ENCODE measurements at places on chromosomes 6 and 20.

GRCh38 chr6:105985816-105986632 lies 100.1 kb upstream of the PRDM1 start:
- DNase-seq: no peak

GRCh38 chr6:40274058-40274457 lies 313.1 kb downstream of the LRFN2 start:
- DNase-seq: no peak

DNA sequence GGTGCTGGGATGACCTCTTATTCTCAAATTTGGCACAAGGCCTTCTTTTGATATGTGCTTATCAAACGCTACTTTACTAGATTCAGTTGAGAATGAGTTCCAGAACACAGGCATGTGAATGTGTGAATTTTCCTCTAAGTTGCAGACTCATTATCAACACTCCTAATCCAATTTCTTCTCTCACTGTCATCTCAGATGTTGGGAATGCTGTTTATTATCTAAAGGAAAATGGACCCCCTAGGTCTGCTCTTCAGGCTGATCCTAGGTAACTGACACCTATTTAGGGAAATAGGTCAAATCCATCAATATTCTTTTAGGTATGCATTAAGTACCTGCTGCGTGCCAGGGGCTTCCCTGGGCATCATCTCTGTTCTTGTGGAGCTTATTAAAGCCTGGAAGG lies 215.0 kb upstream of the NOX3 start:
- DNase-seq: no peak

DNA sequence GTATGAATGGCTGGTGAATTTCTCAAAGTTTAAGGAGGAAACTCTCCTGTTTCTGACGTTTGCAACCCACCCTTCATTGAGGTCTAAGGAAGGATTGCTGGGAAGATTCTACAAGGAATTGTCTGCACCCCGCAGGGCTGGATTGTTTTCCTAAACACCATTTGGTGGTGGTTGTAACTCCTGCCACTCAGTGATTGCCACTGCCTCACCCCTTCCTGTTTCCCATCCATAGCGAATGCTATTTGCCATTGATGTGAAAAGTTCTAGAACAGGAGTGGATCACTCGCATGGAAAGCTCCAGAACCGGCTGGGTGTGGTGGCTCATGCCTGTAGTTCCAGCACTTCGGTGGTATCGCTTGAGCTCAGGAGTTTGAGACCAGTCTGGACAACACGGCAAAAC lies 8.7 kb upstream of the DSP start:
- no peak for DNase-seq

DNA sequence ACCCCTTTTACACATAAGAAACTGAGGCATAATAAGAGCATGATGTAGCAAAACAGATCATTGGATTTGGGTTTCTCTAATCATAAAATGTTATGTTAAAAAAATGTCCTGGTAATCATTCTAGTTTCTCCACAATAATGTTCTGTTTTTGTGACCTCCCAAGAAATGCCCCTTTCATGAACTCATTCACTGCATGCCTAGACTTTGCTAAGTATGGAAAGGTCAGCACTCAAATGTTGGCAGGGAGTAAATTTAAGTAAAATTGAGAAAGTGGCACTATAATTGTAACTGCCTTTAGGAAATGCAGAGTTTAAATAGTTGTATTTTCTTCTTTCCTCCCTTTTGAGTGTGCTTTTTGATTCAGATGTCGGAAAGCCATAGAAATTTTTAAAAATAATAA lies 48.5 kb upstream of the ID4 start:
- no peak for DNase-seq

GRCh38 chr6:133225560-133225959 lies 15.6 kb upstream of the EYA4 start:
- no peak for DNase-seq

DNA sequence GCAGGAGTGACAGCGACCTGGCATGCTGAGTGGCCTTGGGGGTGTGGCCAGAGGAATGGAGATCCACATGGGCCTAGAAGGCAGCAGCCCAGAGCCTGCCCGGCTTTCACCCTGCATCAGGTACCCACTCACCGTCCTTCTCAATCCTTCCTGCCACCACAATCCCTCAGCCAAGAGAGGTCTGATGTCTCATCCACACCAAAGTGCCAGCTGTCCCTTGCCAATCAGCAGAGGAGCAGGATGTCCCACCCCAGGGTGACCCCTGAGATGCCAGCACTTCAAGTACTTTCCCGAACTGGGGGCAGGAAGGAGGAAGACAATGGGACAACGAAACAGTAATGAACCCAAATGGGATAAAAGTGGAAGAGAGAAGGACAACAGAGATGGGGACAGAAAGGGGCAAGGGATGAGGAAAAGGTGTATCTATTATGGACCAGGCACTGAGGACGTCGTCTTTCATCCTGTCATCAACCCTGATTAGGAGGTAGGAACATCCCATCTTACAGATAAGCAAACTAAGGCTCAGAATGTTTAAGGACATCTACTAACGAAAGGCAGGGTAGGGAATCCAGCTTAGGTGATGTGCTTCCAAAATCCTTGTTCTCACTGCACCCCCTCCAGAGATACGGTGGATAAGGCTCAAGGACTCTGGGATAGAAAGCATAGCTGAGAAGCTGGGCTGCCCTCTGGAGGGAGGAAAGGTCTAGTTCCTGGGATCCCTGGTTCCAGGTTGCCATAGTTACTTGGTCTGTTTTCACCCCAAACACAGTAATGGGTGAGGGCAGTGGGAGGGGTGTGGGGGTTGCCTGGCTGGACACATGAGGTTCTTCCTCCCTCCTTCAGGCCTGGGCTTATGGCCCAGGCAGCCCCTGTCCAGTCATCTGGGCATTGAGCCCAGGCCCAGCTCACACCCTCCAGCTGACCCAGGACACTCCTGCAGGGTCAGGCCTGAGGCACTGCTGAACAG lies 4.5 kb upstream of the TNXB start:
- no peak for DNase-seq

DNA sequence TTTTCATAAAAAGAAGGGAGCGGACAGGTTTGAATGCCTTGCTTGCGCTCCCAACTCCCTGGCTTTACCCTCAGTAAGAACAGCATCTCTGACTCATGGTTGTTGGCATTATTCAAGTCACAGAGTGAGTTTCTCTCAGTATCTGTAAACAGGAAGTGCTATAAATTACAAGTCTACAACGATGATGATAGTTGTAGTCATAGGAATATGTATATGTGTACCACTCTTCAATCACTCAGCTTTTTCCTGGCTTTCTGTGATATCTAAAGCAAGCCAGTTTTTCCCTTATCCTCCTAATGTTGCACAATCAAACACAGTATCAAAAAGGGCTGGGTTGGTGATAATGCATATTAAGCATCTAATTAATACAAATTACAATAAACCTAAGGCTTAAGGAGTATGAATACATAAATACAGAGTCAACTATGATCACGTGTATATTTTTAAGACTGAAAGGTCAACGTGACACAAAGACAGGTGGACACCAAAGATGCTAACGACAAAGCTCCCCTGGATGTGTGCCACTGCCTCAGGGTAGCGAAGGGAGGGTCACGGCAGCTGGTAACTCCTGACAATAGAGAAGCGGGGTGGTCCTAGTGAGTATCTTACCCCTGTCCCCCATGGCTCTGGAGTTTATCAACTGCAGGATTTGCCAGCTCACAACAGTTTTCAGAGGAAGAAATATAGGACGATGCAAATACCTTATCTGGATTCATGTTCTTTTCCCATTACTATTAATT lies 202.8 kb downstream of the BTBD9 start:
- no peak for DNase-seq

DNA sequence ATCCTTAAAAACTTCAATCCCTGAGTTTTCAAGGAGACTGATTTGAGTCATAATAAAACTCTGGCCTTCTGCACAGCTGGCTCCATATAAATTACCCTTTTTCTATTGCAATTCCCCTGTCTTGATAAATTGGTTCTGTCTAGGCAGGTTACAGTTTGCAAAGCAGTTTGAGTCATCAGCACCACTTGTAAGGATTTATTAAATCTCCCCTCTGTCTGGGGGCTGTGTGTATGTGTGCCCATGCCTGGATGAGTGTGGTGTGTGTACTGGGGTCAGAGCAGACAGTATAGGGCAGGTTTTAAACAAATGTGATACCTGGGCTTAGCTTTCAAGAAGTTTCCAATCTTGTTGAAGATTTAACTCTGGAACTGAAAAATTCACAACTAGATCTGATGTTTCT lies 228.6 kb downstream of the FNDC1 start:
- DNase-seq: no peak

GRCh38 chr6:117149324-117149723 lies 116.0 kb upstream of the VGLL2 start:
- DNase-seq: no peak

- DNase-seq: no peak
These were observed 252.7 kb upstream of the POU3F2 start for GRCh38 chr6:98581705-98582104.

DNA sequence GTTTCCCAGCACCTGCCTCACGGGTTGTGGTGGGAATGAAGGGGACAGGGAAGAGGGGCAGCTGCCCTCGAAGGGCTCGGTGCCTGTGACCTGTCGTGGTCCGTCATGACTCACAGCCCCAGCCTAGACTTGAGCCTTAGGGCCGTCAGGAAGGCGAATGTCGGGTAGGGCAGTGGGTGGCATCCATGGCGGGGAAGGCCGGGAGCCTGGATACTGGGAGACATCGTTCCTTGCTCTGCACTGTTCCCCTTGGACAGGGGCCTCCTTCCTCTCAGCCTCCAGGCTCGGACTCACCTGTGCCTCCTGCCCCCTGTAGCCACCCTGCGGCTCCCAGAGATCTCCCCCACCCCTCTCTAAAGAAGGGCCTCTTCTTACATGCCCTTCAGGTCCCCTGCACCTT lies 52.2 kb upstream of the APCDD1L start:
- DNase-seq: no peak

DNA sequence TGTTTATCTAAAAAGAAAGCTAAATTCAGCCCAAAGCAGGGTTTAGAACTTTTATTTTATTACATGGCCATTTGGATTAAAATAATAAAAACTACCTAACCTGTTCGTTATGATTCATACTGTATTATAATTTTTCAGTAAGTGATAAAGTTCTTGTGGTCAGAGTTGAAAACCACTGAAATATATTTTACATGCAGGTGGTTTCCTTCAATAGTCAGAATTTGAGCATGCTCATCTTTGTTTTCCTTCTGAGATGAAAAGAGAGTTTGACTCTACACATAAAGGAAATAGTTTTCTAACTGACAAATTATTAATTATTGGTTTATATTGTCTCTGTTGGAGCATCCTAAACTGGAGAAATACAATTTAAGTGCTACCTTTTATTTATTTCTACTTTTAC lies 114.0 kb upstream of the FKBP1C start:
- DNase-seq: no peak

GRCh38 chr6:133131621-133132465 lies 109.3 kb upstream of the EYA4 start:
- DNase-seq: no peak

GRCh38 chr6:98014442-98015201 lies 731.6 kb upstream of the MMS22L start:
- DNase-seq: no peak

DNA sequence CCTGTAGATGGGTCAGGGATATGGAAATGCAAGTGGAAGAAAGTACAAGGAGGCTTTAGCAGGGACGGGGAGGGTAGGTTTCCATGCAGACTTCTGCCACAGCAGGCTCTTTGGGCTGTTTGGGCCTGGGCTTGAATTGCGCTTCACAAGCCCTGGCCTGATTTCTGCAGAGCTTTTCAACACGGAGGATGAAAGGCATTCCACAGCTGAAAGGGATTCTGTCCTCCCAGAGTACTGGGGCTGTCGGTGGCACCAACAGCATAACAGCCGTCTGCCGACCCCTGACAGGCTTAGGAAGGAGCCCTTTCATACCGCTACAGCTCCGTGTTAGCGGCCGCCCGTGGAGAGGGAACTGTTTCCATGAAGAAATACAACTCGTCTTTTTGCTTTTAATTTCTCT lies 22.9 kb upstream of the TBC1D7 start:
- DNase-seq: no peak

DNA sequence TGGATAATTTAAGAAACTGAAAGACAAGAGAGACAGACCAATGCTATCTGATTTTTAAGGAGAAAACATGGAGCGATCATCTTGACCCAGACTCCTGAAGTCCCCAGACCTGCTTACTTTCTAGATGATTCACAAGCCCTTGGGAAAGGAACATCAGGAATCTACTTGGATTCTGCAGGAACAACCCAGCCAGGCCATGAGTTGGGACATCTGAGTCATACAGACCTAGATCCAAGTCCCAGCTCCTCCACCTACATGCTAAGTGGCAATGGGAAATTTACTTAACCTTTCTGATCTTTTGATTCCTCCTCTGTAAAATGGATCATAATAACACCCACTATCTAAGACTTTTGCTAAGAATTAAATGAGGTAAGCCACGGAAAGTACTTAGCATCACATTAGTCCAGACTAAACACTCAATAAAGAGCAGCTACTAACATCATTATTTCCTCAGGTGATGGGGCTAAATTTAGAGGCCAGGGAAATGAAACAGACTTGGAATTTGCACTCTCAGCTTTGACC lies 61.0 kb upstream of the MAFB start:
- DNase-seq: no peak

DNA sequence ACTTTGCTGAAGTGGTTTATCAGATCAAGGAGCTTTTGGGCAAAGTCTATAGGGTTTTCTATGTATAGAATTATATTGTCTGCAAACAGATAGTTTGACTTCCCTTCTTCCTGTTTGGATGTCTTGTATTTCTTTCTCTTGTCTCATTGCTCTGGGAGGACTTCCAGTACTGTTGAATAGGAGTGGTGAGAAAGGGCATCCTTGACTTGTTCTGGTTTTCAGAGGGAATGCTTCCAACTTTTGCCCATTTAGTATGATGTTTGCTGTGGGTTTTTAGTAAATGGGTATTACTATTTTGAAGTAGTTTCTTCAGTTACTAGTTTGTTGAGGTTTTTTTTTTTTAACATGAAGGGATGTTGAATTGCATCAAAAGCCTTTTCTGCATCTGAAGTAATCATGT lies 36.1 kb downstream of the KCNS1 start:
- no peak for DNase-seq

- DNase-seq: no peak
These were observed 75.6 kb upstream of the RNF24 start for GRCh38 chr20:4090756-4091489.

GRCh38 chr6:84150705-84151104 lies 76.7 kb downstream of the CEP162 start:
- DNase-seq: no peak

DNA sequence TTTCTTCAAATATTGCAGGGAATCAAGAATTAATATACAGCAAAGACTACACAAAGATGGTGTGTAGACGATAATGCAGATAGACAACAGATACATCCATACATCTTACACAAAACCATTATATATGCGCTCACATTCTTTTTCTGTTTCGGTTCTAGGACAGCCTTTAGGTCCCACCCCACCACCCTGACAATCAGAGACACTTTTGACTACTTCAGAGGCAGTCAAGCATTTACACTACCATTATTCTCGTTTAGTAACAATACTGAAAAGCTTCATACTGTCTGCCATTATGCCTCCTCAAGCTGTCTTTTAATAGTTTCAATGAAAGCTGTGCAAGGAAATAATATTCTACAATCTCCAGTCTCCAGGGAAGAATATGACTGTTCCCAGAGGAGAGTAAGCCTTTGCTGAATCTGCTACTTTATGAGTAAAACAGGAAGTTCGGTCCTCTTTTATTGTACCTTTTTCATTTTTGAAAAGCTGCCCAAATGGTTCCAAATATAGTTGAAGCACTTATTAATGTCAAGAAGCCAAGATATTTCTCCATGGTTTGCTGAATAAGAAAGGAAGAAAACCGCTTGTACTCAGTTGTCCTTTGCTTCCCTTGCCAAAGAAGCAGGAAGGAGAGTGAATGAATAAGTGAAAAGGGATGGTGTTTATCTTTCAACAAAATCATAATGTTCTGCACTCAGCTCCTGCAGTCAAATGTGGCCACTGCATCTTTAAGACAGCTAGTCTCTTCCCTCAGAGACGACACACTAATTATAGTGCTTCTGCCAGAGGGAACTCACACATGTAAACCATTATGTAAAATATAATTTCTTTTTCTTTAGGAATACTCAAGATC lies 468.3 kb downstream of the CDC5L start:
- no peak for DNase-seq
